ENCODE measurements at places on chromosomes 4 and X.

DNA sequence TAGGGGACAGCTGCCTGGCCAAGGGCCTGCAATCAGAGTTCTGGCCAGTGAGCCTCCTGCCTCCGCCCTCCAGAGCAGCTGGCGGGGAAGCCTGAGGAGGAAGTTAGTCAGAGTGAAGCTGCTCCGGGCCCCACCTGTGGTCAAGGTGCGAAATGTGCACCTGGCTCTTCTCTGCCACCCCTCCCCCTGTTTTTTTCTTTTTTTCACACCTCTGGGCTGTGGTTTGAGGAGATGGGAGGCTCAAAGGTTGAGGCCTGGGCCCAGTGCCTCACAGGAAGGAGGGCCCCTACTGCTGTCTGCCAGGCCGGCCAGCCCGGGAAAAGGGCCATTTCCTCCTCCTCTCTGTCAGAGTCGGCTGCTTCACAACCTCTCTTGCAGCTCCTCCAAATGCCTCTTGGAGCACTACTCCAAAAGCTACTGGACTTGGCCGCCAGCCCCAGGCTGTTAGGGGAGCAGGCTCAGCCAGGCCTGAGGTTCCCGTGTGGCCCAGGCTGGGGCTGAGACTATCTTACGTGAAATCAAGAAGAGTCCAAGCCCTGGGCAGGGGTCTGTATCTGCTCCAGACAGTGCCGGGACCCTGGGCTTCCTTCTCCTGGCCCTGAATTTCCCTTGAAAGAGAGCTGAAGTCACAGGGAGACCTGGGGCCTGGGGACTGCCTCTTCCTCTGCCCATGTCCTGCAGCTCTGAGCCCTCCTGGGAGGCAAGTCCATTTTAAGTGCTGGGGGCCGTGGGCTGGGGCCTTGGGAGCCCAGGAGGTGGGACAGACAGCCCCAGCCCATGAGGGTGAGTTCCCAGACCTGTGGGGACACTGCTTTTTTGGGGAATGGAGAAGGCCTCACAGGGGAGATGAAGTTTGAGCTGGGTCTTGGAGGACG is 4.5 kb upstream of the CXCR3 start:
- no peak for DNase-seq

DNA sequence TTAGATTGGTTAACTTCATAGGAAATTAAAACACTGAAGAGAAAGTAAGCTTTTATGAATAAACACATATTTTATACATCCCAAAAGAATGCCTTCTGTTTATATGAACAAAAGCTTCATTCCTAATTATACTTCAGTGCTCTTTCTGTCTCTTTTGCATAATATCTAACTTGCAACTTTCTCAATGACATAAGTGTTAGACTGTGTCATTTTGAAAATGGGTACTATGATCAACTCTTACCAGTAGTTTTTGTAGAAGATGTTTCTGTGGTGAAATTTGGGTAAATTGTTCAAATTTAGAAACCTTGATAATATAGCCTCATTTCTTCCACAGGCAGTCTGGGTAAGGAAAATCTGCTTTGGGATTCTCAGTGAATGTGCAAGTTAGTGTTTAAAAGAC is 991.4 kb downstream of the CCSER1 start:
- DNase-seq = no peak

- no peak for DNase-seq
These were observed 45.2 kb downstream of the ANXA5 start for GRCh38 chr4:121651597-121651996.

- no peak for DNase-seq
These were observed 77.1 kb downstream of the STARD8 start for GRCh38 chrX:68724531-68725020.

- no peak for DNase-seq
These were observed 128.4 kb downstream of the KLHL34 start for GRCh38 chrX:21529771-21530170.

- DNase-seq = no peak
These were observed 5.9 kb downstream of the CCDC120 start for GRCh38 chrX:49064735-49065134.

DNA sequence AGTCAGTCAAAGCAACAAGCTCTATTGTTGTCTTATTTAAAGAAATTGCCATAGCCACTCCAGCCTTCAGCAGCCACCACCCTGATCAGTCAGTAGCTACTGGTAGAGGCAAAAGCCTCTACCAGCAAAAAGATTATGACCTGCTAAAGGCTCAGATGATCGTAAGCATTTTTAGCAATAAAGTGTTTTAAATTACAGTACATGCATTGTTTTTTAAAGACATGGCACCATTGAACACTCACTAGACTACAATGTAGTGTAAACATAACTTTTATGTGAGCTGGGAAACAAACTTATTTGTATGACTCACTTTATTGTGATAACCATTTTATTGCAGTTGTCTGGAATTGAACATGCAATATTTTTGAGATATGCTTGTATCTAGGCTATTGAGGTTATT is 32.3 kb upstream of the DYNLT3 start:
- no peak for DNase-seq

DNA sequence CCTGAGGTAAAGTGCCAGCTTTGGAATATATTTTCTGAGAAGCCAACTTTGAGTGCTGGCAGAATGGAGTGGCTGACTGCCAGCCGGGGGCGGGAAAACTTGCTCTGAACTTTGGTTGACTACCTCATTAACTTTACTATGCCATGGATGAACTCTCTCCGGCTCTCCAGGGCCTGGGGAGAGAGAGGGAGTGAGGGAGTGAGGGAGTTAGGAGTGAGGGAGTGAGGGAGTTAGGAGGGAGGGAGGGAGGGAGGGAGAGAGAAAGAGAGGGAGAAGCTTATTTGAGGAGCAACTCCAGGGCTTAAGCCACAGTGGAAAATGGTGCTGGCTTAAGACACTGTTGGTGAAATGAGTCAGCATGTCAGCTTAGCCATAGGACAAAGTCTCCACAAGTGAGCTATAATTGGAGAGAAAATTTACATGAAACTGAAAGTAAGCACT is 280.9 kb upstream of the RPS6KA3 start:
- DNase-seq = no peak

GRCh38 chrX:140507982-140508305 is 3.1 kb upstream of the SOX3 start:
- no peak for DNase-seq

GRCh38 chrX:18574591-18574990 is 97.3 kb downstream of the RS1 start:
- no peak for DNase-seq

- DNase-seq = no peak
These were observed 226.3 kb upstream of the PGRMC2 start for GRCh38 chr4:128513664-128514484.

- DNase-seq = no peak
These were observed 3.2 kb downstream of the ACOX3 start for GRCh38 chr4:8437281-8437680.

GRCh38 chr4:119763386-119763785 is 134.8 kb upstream of the PDE5A start:
- DNase-seq = no peak

DNA sequence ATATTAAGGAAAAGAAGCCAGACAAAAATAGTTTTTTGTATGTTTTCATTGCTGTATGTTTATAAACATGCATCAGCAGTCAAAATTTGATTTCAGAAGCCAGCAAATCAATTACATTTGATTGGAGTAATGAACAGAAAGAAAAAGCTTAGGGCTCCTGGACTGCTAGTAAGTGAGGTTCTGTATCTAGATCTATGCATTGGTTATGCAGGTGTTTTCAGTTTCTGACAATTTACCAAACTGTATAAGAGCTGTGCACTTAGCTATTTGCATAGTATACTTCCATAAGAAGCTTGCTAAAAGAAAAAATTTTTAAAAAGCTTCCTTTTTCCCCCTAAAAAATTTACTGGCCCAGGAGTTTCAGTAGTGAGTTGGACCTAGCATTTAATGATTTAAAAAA is 881.6 kb downstream of the PCDH7 start:
- no peak for DNase-seq
